ENCODE measurements at places on chromosomes 3 and 15.

DNA sequence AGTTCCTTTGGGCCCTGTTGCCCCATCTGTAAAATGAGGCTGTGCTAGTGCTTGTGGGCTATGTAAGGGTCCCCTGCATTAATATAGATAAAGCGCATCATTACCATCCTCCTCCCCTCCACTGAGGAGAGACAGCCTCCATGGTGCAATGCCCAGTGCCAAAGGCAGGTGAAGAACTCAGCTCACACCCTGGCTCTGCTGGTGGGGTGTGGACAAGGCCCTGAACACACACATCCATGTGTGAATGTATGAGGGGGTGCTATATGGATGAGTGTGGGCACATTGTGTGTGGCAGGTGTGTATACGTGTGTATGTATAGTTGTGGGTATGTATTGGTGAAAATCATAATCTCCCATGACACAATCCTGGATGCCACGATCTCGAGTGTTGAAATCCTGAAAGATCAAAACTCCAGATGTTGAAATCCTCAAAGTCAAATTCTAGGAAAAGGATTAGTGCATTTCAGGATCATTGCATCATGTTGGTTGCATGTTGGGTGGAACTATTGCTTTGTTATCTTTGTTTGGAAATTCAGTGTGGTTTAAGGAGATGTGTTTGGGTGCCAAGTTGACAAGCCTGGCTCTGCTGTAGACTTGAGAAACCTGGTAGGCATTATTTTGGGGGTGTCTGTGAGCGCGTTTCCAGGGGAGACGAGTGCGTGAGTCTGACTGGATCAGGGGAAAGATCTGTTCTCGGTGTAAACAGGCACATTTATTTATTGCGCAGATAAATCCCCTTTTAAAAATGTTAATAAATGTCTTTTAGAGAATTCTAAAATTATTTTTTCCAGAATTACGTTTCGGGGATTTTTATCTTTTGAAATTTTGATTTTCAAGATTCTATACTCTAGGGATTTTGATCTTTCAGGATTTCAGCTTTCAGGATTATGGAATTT is 42.0 kb upstream of the SEC61A1 start:
- DNase-seq = no peak

GRCh38 chr3:8776406-8776805 is 7.0 kb upstream of the OXTR start:
- DNase-seq = no peak

- no peak for DNase-seq
Observed at GRCh38 chr3:170589113-170589512, 3.2 kb upstream of the SLC7A14 start.

GRCh38 chr3:170766823-170767575 is 103.0 kb downstream of the RPL22L1 start:
- DNase-seq = no peak

DNA sequence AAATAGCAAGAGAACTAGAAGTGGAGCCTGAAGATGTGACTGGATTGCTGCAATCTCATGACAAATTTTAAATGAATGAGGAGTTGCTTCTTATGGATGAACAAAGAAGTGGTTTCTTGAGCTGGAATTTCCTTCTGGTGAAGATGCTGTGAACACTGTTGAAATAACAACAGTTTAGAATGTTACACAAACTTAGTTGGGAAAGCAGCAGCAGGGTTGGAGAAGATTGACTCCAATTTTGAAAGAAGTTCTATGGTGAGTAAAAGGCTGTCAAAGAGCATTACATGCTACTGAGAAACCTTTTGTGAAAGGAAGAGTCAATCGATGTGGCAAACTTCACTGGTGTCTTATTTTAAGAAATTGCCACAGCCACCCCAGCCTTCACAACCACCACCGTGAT is 220.9 kb upstream of the LRRFIP2 start:
- no peak for DNase-seq

DNA sequence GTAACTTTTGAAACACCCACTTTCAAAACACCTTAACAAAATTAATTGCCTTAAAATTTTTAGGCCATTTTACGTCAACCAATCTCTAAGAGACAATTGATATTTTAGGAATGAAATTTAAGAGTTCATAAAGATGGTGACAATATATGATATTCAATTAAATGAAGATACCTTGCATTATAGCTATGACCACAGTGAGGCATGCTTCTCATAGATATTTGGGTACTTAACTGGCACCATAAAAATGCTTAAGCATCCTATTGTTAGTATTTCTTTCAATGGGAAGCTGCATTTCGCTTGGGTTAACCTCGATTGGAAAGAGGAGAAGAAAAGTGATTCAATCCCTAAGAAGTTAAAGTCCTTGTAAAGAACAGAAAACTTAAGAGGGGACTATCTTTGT is 209.0 kb downstream of the GAP43 start:
- no peak for DNase-seq

DNA sequence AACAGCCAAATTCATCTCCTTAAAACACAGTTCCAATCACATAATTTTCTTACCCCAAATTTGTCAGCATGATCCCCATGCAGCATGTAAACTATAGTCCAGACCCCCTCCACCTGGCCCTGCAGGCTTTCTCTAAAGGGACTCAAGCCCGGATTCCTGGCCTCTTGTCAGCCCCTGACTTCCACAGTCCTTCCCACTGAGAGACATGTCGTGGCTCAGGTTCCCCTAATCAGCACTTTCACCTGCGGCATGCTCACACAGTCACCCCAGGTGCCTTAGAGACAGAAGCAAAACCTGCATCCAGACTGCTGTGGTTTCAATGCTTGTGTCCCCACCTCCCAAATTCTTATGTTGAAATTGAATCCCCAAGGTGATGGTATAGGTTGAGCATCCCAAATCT is 372.7 kb upstream of the ATP10A start:
- no peak for DNase-seq

DNA sequence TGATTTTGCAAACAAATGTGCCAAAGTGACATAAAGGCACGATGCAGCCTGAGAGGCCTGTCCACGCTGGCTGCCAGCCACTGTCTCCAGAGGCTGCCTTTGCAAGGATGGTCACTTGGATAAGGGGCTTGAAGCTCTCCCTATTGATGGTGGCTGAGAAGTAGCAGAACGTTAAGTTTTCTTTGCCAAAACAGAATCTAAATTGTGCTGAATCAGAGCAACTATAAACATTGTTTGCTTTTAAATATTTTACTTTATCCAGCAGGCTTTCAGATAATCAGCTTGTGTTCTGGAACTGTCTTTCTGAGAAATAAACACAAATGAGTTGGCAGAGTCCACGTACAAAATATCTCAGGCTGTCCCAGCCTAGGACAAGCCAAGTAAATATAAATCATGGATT is 23.8 kb upstream of the CNBP start:
- DNase-seq = no peak

DNA sequence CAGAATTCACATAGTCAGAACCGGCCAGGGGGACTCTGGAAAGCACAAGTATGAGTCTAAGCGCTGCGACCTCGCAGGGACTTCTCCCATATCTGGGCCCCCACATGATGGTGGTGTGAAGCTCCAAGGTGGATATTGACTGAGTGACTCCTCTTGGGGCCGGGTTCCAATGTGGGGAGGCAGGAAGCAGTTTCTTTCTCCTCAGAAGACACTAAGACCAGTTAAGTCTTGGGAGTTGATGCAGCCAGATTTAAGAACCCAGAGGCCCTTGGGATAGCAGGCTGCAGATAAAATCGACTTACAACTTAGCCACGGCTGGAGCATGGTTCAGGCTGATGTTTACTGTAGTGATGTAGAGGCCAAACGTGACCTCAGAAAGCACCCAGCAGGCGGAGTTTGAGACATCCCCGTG is 55.4 kb upstream of the KLF13 start:
- no peak for DNase-seq

Measured in nucleus accumbens (tissue), 56 donors.